ENCODE measurements at places on chromosomes 2 and 18.

DNA sequence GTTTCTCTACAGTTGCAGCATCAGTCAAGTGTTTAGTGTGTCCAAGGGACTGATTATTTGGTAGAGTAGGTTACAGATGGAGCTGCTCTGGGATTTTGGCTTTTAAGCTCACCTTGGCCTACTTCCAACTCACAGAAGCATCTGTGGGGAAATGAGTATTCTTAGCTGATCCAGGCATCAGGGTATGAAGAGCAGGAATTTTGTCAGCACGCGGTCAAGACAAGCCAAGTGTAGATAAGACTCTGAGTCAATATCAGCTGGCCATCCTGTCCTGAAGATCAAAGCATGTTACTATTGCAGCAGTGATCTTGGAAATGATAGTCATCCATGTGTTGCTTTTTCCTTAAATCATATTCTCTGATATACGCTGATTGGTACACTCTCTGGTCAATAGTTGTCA lies 24.4 kb downstream of the SERPINB4 start:
- DNase-seq, result no peak

GRCh38 chr18:59065684-59066083 lies 74.0 kb upstream of the SEC11C start:
- no peak for DNase-seq

- no peak for DNase-seq
These were observed 19.0 kb upstream of the INO80C start for GRCh38 chr18:35516789-35517188.

DNA sequence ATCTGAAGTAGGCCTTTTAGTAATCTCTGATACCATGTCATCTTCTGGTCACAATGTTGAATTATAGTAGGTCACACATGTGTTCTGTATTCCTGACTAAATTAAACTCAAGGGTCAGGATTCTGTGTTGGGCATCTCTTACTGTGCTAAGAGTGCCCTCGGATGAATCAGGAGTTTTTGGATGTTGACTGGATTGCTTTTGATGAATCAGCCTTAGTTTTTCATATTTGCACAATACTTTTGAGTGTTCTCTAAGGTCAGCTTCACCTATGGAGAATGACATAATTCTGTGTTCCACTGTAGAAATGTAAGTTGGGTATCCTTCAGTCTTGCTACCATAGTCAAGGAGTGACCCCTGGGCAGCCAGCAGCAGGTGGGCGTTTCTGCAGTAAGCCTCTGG lies 190.1 kb downstream of the PTPRM start:
- DNase-seq, result no peak

DNA sequence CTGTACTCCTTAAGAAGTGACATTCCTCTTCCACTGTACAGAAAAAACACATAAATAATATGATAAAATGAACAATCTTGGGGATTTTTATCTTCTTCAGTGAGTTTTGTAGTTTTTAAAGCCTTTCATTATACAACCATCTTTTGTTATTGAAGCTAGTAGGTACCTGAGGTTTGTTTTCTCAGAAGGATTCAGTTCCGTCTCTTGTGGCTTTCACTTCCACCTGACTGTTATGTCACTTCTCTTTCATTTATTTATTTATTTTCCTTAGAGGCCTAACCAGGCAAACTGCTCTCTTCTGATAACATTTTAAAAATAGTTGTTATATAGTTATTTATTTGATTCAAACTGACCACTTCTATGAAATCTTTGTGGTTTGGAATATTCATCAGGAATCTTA lies 464.2 kb downstream of the CCDC85A start:
- no peak for DNase-seq

GRCh38 chr18:43108882-43109281 lies 6.6 kb downstream of the RIT2 start:
- no peak for DNase-seq

DNA sequence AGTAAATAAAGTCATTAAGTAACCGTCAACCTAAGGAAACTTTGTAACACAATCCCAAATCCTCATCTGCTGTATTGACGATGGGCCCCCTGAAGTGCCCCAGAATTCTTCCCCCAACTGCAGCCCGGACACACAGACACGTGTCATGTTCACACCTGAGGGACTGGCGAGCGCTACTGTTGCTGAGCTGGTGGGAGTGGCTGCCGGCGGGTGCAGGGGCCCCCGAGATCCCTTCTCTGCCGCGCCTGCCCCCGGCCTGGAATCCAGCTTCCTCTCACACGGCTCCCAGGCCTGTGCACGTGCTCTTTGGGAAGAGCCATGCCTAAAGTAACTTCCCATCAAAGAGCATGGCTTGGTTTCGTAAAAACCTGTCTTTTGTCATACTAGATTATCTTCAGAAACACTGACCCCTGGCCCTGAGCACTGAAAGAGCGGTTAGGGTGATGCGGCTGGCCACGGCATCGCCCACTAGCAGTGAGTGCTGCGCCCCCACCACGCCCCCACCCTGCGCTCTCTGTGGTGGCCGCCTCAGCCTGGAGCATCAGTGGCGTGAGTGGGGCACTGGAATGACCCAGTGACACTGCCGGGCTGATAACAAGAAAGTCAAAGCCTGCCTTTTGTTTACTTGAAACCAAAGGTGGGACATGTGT lies 56.0 kb downstream of the ADI1 start:
- DNase-seq, result no peak

GRCh38 chr2:184765112-184765895 lies 167.0 kb downstream of the ZNF804A start:
- no peak for DNase-seq

DNA sequence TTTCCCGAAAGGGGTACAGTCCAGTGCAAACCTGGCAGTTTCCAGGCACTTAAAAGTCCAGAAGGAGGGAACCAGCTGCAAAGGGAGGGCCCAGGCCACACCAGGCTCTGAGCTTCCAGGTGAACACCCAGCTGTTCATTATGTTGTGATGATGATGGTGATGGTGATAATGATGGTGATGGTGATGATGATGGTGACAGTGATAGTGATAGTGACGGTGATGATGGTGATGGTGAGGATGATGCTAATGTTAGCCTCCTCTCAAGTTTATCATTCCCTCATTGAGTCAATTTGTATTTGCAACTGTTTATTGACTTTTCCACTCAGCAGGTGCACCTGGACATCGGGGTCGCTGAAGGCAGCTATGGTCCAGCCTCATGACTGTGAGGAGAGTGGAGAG lies 199.4 kb upstream of the ID2 start:
- DNase-seq, result no peak

- no peak for DNase-seq
These were observed 62.5 kb downstream of the RPIA start for GRCh38 chr2:88753833-88754584.

GRCh38 chr18:62979176-62979575 lies 263.8 kb downstream of the PHLPP1 start:
- no peak for DNase-seq

DNA sequence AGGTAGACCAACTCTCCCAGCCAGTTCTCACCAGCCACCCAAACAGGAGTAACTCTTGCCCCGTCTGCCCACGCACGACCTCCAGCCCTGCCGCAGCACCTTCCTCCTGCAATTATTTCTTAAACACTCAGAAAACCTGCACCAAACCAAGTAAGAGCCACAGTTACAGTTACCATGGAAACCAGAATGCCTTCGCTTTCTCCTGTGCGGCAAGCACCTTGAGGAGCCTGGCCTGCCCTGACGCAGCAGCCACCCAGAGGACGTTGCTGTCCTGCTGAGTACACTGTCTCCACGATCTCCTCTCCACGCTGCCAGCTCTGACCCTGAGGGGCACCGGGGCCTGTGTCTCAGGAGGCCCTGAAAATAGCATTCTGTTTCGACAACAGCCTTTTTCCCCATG lies 94.3 kb upstream of the SMIM21 start:
- DNase-seq, result no peak

DNA sequence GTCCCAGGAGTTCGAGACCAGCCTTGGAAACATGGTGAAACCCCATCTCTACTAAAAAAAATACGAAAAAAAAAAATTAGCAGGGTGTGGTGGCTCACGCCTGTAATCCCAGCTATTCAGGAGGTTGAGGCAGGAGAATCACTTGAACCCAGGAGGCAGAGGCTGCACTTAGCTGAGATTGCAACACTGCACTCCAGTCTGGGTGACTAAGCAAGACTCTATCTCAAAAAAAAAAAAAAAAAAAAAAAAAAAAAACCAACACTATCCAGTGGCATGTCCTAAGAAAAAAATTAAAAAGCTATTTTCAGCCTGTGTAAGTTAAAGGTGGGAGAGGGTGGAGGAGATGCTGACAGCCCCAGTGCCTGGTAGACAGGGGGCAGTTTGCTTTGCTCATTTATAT lies 32.2 kb upstream of the REL start:
- no peak for DNase-seq

DNA sequence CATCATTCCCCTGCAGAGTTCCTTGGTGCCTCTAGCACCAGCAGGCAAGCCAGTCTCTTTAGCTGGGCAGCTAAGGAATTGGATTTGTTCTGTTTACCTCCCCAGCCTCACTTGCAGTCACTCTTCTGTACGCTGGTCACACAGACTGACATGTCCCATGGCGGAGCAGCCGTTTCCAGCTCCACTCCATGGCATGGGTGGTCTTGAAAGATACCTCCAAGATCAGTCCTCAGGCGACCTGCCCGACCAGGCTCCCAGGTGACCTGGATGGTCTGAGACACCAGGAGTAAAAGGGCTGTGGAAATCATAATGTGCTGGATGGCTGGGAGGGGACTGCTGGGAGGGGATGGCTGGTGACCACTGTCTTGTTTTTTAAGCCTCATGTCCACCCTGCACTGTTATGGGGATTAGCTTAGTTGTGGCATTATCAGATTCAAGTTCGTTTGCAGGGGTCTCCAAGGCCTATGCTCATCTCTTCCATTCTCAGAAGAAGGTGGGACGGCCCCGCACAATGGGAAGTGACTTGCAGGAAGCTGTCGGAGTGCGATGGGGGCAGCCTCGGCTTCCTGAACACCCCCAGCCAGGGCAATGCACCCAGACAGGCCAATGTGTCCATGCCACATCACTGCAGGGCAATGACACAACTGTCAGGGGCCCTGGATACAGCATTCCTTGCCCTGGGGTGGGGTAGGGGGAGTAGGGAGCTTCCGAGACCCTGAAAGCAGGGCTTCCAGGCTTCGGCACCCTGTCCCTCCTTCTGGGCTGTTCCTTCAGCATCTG lies 156.1 kb upstream of the MYCN start:
- DNase-seq, result no peak

DNA sequence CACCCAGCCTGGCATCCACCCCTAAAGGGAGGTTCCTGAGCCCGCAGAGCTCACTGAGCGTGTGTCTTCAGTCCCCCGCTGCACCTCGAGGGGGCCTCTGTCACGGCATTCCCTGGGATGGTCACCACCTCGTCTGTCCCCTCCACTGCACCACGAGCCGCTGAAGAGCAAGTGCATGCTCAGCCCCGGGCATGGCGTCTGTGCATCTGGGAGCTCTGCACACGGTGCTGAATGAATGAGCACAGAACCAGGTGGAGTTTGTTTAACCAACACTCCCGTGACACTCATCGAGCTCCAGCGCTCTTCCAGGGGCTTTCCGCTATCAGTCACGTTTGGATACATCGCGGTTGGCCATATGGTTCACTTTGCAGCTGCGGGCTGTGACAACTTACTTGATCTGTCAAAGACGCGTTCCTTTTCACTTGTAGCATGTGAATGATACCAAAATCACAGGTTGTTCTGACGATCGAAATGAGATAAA lies 9.2 kb downstream of the ALLC start:
- DNase-seq, result no peak

DNA sequence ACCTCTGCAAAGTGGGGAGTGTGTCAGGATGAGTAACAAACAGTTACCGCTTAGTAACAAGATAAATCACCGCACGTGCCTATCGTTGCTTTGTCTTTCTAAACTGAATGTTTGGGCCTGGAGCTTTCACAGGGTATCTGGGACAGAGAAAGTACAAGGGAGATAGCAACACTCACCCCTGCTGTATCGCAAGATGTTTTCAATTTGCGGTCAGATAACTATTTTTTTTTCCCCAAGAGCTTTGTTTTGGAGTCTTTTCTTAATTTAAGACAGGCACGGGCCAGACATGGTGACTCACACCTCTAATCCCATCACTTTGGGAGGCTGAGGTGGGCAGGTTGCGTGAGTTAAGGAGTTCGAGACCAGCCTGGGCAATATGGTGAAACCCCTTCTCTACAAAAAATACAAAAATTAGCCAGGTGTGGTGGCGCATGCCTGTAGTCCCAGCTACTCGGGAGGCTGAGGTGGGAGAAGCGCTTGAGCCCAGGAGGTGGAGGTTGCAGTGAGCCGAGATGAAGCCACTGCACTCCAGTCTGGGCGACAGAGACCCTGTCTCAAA lies 146.6 kb downstream of the GBX2 start:
- no peak for DNase-seq

DNA sequence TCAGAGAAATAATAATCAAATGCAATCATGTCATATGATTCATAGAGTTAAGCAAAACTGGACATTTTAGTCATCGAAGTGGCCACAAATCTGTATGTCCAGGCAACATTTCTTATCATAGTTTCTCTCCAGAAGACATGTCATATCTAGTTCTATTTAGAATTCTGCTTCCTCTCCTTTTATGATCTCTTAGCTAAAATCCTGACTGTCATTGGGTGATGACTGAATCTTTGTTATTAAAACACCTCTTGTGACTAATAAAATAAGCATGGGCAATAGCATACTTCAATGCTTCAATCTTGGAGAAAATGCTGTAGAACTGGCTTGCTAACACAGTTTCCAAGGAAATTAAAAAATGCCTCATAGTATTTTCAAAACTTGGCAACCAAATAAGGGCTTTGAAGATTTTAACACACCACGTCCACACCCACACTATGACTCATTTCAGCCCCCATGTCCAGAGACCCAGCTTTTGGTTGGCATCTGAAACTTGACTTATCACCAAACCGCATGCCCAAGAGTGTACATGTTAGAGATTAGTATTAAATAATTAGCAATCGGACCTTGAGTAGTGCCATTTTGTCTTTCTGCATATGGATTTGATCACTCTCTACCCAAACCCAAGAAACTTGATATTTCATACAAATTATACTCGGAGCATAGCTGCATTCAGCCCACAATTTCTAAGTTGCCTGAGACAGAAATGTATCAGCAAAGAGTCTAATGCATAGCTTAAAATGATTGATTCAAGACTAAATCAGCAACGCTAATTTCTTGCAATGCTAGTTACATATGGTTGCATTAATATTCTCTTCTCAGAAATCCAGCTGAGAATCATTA lies 106.5 kb upstream of the ETAA1 start:
- DNase-seq, result no peak

- DNase-seq, result no peak
These were observed 95.9 kb downstream of the NCOA1 start for GRCh38 chr2:24586955-24587354.

GRCh38 chr2:41865263-41865662 lies 182.6 kb upstream of the PKDCC start:
- no peak for DNase-seq

GRCh38 chr2:1162768-1163584 lies 212.3 kb downstream of the SNTG2 start:
- no peak for DNase-seq

DNA sequence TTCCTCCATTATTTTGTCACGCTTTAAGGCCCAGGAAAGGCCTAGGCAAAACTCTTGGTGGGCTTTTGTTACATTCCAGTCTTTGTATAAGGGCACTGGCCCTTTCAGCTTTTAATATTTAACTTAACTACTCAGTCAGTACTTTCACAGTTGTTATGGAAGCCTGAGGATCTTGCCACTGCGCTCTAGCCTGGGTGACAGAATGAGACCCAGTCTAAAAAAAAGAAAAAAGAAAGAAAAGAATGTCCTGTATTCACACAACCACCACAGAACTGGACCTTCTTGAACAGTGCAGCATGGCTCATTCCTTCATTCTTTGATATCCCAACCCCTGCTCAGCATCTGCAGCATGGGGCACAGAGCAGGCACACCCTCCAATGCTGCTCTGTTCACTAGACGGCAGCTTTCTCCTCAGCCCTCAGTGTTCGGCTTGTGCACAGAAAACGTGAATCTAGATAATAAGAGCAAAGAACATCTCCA lies 93.4 kb upstream of the MSH2 start:
- no peak for DNase-seq
